ENCODE measurements at places on chromosomes 2 and 18. TPM values are rescaled to one million over a fixed set of nuclear protein-coding genes. Genes with fewer than 3 reads are reported as not detected.

DNAH7 gene
- total RNA-seq: 0.06 TPM

GDF7 gene
- 0.16 TPM for total RNA-seq

HOXD11 gene
- not detected for total RNA-seq

MALL gene
- total RNA-seq: 47.9 TPM

BCL11A gene
- total RNA-seq: 1.1 TPM

KYNU gene
- total RNA-seq: 1.1 TPM

DNAJC5G gene
- 0.16 TPM for total RNA-seq

DLGAP1 gene
- total RNA-seq: 3.7 TPM

ALK gene
- total RNA-seq: not detected

UCN gene
- total RNA-seq: 0.44 TPM

ENOSF1 gene
- total RNA-seq: 23.9 TPM

HOXD12 gene
- not detected for total RNA-seq

TAF1B gene
- 20.9 TPM for total RNA-seq

SIX3 gene
- not detected for total RNA-seq

MBD1 gene
- total RNA-seq: 41.1 TPM

KCNJ13 gene
- total RNA-seq: not detected

POU3F3 gene
- total RNA-seq: not detected

FAM237A gene
- total RNA-seq: not detected

DES gene
- not detected for total RNA-seq

C2orf15 gene
- under 0.01 TPM for total RNA-seq

NDUFAF7 gene
- 13.0 TPM for total RNA-seq

NOSTRIN gene
- 6.1 TPM for total RNA-seq

CABLES1 gene
- total RNA-seq: 9.7 TPM

SPATA3 gene
- total RNA-seq: not detected

ITGB6 gene
- total RNA-seq: not detected

ANKRD36C gene
- 68.9 TPM for total RNA-seq

BUB1 gene
- total RNA-seq: 27.7 TPM

DCC gene
- total RNA-seq: not detected

DAW1 gene
- not detected for total RNA-seq

ANKRD23 gene
- total RNA-seq: 1.4 TPM

SMCHD1 gene
- 97.9 TPM for total RNA-seq

DSG1 gene
- not detected for total RNA-seq

ANKRD30B gene
- total RNA-seq: not detected

TRIB2 gene
- 12.6 TPM for total RNA-seq

SLC11A1 gene
- 0.13 TPM for total RNA-seq

Data from bladder microvascular endothelial cell (primary cell).